ENCODE measurements at places on chromosomes 4 and X.

GRCh38 chr4:55973650-55974049 lies 24.9 kb downstream of the CEP135 start:
- no peak for DNase-seq

- DNase-seq = no peak
Measured at GRCh38 chr4:119580293-119580692, 48.3 kb downstream of the PDE5A start.

DNA sequence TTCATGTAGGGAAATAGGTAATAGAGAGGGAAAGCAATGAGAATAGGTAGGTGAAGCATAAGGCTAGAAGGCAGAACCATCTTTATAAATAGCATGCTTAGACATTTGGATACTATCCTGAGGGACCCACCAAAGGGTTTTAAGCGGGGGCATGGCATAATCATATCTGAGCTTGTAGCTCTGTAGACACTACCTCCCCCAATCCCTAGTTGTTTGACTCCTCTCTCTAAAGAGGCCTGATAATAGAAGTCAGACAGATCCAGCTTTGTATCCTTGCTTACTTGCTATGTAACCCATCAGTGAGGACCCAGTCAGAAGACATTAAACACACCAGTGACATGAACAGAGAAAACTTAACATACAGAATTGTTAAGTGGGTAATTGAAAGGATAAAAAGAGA lies 58.7 kb downstream of the SCFD2 start:
- no peak for DNase-seq

- DNase-seq = no peak
Measured at GRCh38 chr4:132275583-132276121, 873.4 kb upstream of the PCDH10 start.

DNA sequence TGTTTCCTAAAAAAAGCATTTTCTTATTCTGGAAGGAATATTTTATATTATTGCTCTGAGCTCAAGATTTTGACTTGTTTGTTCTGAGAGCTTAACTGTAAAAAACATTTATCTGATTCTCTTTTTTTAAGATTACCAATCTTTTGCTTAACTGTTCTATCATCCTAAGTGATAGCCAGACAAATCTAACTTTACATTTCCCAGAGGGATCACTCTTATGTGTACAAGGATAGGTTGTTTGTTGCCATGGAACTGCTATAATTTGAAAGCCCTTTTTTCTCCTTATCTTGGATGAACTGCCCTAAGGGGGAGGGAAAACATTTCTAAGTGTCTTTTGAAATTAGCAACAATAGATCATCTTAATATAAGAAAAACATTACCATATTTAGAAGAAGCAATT lies 494.7 kb downstream of the TRAM1L1 start:
- no peak for DNase-seq
